ENCODE measurements at places on chromosomes 12 and 14.

DNA sequence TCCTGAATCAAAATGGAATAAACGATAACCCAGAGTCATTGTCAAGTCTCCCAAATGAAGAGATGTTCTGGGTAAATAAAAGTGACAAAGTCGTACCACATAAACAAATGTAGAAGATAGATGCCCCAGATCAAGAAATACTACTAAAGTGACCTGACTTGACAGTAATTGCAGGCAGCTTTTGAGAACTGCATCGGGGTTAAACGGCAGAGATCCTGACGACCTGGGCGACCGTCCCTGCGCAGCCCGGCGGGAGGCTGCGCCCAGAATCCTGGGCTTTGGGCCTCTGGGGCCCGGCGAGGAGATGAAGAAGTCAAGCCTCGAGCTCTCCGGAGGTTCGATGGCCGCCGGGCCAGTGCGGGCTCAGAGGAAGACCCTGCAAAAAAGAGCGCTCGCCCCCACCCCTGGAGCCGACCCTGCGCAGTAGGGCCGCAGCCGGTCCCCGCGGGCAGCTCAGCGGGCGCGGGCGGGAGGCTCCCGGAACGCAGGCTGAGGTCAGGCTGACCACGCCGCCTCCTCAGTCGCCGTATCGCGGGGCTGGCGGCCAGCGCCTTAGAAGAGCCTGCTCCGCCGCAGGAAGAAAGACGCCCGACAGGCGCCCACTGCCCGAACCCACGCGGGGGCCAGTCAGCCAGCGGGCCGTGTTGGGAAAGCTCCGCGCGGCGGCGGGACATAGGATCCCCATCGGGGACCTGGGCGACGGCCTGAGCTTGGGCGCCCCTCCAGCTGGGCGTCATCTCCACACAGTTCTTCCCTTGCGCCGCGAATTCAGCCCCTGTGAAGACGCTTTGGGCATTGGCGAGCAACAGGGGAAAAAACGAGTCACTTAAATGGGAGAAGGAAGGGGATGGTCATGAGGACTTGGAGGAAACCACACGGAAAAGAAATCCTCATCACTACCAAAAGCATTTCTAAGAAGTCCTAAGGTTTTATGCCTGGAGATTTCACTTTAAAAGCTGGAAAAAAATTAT, 16.0 kb downstream of the NKX2-1 start:
- DNase-seq = no peak

- DNase-seq = no peak
Measured at GRCh38 chr14:68840454-68840853, 47.6 kb upstream of the ZFP36L1 start.

GRCh38 chr14:103528146-103528586, 830 bp upstream of the TRMT61A start:
- no peak for DNase-seq

DNA sequence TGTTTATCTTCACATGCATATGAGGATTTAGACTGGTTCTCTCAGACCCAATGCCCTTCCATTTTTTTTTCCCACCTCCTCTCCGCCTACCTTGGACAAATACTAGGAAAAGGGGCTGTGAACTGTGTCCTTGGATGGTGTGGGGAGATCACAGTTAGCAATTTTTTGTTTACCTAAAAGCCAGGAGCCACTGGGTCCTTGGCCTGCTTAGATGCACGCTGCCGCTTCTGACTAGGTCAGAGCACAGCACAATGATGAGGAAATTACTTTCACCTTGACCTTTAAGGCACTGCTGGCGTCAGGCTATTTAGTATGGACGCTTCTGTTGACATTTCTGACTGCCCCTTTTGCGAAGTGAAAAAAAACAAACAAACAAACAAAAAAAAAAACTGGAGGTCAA, 1.9 kb downstream of the CCDC38 start:
- DNase-seq = no peak

GRCh38 chr12:111297703-111298426, 71.0 kb downstream of the PHETA1 start:
- no peak for DNase-seq

- DNase-seq = no peak
Measured at GRCh38 chr14:22410497-22410896, 178.5 kb downstream of the DAD1 start.

All from kidney glomerular epithelial cell (primary cell).